ENCODE measurements at places on chromosomes 7 and 10.

- DNase-seq = no peak
Observed at GRCh38 chr7:27685209-27685608, 22.5 kb upstream of the HIBADH start.

DNA sequence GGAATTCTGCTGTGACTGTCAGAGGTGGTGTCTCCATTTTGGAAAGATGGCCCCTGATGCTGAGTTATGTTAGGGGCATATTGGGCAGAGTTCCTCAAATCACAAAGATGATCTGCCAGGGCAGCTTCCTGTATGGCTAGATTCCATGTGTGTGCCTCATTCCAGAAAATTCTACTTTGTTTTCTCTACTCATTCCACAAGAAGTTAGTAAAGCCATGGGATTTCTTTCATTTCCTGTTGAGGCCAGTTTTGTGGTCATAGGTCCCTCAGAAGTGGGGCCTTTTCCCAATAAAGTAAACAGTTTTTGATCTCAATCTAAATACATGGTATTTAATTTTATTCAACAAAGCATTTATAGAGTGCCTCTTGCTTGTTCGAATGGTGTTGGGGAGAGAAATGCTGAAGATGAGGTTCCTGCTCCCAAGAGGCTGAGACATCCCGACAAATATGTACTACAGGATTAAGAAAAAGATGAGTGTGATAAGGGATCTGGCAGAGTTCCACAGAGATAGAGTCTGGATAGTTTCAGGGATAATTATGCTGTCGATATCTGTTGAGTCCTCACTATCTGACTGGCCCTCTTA is 33.0 kb downstream of the MINDY4 start:
- no peak for DNase-seq

- no peak for DNase-seq
Observed at GRCh38 chr7:19572566-19572965, 136.3 kb downstream of the POLR1F start.

DNA sequence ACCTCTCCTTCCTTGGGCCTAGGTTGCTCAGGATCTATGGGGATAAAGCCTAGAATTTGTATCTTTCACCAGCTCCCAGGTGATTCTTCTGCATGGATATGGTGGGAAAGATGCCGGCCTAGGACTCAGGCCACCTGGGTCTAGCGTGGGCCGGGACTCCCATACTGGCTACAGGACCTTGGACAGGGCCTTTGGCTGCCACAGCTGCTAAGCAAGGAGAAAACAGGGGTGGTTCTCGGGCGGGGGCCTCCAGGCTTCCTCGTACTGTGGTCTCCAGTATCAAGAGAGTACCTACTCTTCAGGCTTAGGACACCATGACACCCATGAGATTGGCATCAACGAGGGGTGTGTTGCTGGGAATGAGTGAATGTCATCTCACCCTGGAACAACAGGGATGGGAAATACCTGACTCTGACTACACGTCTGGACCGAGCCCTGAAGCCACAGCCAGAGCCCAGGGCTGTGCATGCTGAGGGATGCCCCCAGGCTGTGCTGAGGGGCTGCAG is 120.3 kb upstream of the ADAM12 start:
- DNase-seq = no peak

DNA sequence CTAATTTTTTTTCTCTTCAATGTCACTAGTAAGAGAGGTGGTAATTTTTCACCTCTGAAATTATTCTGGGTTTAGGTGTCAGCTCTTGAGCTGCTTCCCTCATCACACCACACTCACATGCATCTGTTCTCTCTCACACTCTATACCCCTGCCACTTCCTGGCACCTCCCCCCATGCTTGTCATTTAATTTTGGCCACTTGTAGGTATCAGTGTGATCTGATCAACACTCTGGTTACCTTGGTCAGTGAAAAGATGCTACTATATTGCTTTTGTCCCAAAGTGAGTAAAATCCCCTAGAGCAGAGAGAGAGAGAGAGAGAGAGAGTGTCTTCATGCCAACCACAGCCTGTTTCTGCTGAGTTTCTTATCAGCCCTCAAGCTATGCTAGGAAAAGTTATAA is 42.5 kb downstream of the STK17A start:
- DNase-seq = no peak

DNA sequence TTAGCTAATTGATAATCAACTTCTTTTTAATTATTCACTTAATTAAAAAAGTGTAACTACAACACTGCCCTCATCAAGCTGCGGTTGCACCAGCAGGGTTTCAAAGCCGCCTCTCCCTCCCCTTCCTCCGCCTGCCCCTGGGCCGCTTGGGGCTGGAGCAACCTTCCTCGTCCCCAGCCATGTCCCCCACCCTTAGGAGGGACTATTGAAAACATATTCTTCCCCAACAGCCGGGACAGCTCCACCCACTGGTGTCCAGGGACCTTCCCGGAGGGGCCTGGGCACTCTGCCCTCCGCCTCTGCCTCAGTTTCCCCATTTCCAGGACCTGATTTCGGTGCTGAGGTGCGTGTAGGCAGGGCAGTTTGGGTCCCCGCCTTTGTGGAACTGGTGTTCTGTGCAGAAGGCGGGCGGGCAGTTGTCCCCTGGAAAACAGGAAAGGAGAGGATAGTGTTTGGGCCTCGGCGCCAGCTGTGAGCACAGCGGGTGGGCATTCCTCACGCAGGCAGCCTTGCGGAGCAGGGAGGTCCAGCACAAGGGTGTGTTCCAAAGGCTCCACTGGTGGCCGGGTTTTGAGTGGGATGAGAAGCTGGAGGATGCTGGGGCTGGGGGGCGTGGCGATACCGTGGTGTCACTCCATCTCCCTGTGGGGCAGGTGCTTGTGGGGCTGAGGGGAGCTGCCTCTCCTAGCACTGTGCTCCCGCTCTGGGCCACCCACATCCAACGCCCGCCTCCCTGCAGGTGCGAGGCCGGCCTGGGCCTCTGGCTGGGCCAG is 15.7 kb downstream of the UNCX start:
- no peak for DNase-seq

GRCh38 chr7:41661596-41661995 is 41.3 kb downstream of the INHBA start:
- DNase-seq = no peak

GRCh38 chr10:50552771-50553535 is 70.8 kb downstream of the SGMS1 start:
- no peak for DNase-seq

DNA sequence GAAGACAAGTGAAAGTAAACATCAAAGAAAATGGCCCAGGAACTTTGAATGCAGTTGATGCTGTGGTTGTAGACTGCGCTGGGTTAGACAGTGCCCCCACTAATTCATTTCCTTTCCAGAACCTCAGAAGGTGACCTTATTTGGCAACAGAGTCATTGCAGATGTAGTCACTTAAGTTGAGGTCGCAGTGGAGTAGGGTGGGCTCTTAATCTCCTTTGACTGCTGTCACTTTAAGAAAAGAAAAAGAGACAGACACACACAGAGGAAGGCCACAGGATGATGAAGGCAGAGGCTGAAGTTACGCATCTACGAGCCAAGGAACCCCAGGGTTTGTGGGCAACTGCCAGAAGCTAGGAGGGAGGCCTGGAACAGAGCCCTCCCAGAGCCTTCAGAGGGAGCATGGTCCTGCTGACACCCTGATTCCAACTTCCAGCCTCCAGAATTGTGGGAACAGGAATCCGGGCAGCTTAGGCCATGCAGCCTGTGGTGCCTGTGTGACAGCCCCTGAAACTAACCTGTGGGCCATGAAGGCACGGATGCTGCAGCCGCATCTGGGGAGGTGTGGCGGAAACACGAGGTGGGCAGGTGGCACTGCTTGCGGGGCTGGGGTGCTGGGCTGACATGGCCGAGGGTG is 107.6 kb downstream of the PRKAG2 start:
- DNase-seq = no peak

GRCh38 chr7:102009628-102010027 is 192.2 kb downstream of the CUX1 start:
- no peak for DNase-seq

DNA sequence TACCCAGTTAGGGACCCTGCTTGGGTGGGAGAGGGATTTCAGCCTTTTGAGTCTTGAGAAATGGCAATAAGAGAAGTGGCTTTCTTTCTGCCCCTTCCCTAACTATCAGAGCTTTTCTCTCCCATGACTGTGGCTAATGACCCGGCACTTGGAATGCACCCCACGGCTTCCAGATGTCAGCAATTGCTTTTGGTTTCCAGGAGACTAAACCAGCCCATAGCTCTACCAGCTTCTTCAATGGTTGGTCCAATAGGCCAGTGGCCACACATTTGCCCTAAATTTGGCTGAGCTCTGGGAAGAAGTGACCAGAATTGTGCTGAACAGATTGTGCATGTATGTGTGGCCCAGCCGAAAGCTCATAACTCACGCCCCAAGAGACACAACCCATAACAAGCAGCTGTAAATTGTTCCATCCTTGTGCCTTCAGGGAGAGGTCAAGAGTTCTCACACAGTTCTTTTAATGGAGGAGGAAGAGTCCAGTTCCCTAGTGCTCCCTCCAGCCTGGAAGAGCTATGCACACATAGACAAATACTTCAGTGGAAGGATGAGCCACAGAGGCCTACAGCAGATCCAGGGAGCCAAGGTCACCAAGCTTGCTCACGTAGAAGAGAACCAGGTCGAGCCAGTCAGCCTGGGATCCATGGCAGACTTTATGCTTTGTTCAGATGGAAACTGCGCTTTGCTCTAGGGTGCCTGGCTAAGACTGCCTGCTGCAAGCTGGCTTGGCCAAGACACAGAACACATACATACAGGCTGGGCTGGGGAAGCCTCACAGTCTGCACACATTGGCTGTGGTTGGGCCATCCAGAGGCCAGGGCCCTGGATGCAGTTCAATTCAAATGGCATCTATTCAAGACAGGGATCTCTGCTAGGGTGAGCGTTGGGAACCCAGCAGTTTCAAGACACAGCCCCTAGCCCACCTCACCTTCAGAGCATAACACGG is 131.8 kb upstream of the HABP2 start:
- DNase-seq = no peak

DNA sequence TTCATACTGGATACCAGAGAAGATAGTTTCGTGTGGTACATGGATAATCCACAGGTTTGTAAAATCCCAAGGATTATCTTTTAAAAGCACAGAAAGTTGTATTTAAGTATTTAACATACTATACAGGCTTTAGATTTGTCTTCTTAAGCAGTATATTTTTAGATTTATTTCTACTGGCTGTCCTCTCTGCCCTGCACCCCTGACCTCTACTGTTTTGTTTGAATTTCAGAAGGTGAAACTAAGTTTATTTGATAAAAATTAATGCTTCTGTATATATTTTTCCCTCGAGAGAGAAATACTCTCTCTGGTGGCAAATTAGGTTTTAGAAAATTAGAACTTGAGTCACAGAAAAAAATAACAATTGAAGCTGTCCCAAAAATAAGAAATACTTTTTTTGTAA is 18.8 kb downstream of the PLEKHA1 start:
- DNase-seq = no peak

DNA sequence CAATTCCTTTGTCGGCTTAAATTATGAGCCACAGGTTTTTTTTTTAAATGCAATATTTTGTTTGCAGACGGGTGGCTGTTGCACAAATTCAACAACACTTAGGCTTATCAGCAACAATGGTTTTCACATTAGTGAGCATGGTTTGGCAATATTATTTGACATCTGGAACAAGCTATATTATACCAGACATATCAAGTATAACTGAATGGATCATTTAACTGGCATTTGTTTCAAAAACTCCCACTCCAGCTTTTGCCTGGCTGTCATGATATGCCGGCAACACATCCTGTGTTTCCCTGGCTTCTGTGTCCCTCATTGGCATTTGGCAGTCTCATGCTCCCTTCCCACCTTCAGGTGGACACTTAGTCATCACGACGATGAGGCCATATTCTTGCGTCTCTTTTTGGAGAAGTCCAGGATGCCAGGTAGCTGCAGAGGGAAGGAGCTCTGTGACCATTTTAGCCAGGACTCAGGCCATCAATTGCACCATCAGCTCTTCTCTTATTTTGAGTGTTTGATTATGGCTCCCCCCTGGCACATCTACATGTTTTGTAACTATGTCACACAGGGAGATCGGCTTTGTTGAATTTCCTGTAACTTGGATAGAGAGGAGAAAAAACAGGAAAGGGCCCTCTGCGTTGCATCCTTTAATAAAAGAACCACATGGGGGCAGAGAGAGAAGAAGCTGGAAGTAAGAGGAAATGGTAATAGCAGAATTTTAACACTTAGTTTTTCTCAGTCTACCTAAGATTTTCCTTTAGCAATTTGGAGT is 413.9 kb downstream of the LRMDA start:
- DNase-seq = no peak

DNA sequence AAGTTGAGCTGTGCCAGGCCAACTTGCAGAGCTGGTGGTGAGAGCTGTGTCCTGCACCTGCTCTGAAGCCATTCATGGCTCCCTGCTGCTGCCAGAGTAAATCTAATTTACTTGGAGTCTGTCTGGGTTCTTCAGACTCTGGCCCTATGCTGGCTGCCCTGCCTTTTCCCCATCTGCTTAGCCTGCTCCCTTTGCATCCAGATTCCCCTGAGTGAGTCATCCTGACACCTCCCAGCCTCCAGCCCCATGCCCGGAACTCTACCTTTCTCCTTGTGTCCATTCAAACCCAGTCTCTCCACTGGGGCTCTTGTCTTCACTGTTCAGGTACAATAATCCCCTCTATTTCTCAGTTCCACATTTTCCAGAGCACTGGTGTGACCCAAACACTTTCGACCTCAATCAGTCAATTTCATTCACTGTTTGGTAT is 434.4 kb upstream of the ZMIZ1 start:
- no peak for DNase-seq

DNA sequence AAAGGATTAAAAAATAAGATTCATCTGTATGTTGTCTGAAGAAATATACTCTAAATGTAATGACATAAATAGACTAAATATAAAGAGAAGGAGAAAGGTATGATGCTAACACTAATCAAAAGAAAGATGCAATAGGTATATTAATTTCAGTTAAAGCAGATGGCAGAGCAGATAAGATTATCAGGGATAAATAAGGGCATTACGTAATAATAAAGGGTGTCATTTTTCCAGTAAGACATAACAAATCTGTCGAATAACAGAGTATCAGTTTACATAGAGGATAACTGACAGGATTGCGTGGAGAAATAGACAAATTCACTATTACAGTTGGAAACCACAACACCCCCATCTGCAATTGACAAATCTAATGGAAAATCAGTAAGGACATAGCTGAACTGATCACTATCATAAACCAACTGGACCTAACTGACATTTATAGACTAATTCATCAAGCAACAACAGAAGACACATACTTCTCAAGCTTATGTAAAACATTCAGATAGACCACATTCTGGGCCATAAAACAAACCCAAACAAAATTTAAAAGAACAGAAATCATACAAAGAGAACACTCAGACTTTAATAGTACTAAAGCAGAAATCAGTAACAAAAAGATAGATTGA is 384.1 kb upstream of the COBL start:
- no peak for DNase-seq

- DNase-seq = no peak
Observed at GRCh38 chr10:132232023-132232951, 45.5 kb downstream of the DPYSL4 start.

DNA sequence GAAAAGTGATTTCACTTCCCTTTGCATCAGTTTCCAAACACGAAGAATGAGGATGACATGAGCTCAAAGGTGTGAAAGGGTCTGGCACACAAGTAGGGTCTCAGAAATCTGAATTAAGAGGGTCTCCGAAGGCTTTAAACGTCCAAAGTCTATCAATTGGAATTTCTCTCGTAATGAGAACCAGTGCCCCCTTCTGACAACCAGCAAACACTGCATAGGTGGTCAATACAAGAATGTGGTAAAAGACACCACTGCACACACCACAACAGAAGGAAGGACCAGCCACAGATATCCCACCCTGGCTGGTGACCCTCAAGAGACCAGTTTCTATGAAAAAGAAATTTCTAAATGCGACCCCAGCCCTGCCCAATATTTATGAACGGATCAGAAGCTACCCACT is 78.1 kb downstream of the CALN1 start:
- DNase-seq = no peak

- DNase-seq = no peak
Observed at GRCh38 chr7:29139796-29140195, 6.5 kb downstream of the CPVL start.

All from glomerular endothelial cell (primary cell).